Activated naive CD4-positive, alpha-beta T cell (primary cell): ENCODE measurements at places on chromosomes 3 and 15.

DNA sequence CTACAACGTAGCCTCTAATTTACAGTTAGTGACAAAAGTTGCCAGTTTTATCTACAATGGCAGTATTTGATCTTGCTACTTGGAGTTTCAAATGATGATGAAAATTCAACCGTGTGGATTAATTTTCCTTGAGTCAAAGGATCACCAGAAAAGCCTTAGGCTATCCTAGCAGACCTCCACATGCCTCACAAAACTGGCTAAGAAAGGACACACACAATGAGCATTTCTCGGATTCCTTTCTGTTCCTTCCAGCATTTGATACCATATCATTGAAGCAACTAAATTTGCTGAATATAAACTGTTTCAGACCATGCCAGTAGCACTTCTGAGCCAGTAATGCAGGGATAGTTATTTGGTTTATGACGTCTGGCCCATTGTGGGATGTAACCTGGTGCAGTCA, 587.4 kb upstream of the MDFIC2 start:
- DNase-seq: no peak

DNA sequence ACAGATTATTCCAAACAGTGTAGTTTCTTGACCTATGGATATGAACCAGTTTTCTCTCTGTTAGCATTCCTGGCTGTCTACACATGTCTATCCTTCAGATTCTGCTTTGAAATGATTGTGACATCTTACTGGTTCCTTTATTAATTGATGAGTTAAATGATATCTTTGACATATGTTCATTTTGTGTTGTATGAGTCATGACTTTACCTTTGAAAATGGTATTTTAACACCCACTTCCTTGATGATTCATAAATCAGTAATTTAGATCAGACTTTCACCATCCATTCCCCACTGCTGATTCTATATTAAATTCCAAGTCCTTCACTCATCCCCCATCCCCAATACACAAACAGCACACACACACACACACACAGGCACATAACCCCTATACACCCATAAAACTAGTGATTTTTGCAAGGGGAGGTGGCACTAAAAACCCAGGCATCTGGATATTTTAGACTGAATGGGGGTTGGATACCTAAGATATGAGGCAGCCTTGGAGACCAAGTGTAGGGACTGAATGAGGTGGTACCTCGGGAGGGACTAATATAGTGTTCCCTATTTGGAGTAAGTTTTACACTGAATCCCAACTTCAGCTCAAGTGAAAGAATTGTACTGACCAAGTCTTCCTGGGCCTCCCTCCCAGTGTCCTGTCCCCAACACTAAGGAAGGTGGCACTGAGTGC, 9.7 kb downstream of the CCK start:
- DNase-seq: no peak

DNA sequence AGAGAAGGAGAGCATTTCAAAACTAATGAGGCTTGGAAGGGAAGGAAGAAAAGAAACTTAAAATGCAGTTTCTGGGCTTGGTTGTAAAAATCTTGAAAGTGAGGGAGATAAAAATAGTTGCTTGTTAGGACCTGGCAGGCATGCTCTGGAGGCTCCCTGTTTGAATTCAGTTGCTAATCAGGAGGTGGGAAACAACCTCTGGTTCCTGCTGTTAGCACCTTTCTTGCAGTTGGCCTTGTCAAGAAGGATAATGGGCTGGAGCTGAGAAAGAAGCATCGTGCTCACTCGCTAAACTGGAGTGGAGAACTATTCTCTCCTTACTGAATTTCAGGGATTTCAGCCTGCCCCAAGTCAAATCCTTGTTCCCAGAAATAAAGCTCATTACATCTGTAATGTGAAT, 23.4 kb downstream of the SNAPC5 start:
- DNase-seq: no peak

GRCh38 chr3:57064001-57064400, 3.5 kb downstream of the SPATA12 start:
- no peak for DNase-seq

DNA sequence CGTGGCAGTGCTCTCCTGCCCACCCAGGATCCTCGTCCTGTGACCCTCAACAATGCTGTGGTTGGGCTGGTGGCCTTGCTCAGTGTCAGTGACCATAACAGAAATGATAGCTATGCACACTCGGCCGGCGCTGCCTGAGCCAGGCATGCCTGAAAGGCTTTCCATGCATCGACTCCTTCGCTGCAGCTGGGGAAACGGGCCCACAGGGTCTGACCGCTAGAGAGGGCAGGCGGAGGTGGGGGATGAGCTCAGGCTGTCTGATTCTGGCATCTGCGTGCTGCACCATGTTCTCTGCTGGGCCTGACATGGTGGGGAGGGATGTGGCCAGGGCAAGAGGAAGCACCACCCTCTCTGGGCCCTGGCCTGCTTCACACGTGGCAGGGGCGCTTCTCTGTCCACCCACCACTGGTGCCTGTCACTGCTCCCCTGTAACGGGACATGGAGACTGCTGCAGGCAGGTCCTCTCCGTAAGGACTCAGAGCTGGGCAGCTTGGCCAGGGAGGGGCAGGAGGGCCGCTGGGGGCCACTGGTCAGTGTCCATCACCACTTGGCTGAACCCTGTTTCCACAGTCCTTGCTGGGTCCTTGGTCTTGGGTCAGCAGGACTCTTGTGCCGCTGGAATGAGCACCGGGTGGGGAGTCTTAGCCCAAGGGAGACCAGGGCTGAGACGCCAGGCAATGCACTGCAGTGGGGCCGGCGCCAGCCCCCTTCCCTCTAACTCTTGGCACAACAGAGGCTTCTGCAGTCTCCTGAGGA, 64.1 kb upstream of the RPL32 start:
- DNase-seq: no peak

GRCh38 chr15:68910816-68911215, 19.5 kb upstream of the SPESP1 start:
- no peak for DNase-seq

DNA sequence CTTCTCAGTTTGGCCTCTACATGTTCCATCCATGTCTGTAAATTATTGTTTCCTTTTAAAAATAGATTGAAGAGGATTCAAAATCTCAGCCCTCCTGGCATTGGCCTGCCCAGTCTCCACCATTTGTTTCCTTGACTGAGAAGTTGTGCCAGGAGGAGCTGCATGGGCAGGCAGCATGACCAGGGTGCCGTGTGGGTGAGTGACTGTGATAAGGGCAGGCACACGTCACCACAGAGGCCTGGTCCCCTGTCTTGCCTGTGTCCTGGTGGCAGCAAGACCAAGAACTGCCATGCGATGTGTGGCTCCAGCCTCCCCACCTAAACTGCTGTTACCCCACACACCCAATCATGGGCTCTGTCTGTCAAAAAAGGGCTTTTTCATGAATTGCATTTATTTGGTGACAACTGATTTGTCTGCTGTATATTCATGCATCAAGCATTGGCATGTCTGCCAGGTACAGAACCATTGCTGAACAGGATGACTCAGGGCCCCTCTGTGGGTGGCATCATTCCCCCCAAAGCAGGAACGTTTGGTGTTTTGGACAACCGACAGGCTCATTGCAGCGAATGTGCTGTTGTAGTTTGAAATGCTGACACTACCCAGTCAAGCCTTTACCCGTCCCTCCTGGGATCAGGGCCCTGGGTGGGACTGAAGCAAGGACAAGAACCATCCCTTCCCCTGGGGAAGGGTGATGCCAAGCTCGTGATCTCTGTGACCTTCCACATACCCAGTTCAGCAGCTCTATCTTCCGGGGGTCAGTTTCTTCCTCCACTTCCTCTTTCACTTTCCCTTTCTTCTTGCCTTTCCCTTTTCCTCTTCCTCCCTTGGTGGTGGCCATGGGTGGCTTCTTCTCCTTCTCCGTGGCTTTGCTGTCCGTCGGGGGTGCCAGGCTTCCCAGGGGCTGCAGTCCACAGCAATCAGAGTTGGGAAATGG, 51.6 kb downstream of the TRPM1 start:
- no peak for DNase-seq

- DNase-seq: no peak
Measured at GRCh38 chr3:62622553-62623174, 249.3 kb upstream of the FEZF2 start.

- DNase-seq: no peak
Measured at GRCh38 chr3:184647405-184647936, 64.4 kb downstream of the MAGEF1 start.

GRCh38 chr15:62063825-62064635, 2.7 kb upstream of the C2CD4A start:
- DNase-seq: no peak

DNA sequence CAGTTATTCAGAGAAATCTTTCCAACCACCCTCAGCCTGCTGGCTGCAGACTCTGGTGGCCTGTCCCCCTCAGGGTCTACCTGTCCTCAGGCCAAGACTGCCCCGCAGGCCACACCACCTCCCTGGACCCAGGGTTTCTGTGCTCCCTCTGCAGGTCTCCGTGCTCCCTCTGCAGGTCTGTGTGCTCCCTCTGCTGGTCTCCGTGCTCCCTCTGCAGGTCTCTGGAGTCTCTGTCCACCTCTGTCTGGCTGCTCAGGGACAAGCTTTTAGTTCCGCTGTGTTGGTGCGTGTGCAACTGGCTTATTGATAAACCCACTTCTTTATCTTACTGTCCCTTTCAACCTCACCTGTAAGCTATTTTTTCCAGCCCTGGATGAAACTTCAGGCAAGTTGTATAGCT, 30.1 kb downstream of the BDH1 start:
- DNase-seq: no peak

GRCh38 chr3:11377719-11378118, 105.5 kb downstream of the ATG7 start:
- DNase-seq: no peak

- DNase-seq: no peak
Measured at GRCh38 chr3:67458408-67458807, 196.0 kb downstream of the SUCLG2 start.

DNA sequence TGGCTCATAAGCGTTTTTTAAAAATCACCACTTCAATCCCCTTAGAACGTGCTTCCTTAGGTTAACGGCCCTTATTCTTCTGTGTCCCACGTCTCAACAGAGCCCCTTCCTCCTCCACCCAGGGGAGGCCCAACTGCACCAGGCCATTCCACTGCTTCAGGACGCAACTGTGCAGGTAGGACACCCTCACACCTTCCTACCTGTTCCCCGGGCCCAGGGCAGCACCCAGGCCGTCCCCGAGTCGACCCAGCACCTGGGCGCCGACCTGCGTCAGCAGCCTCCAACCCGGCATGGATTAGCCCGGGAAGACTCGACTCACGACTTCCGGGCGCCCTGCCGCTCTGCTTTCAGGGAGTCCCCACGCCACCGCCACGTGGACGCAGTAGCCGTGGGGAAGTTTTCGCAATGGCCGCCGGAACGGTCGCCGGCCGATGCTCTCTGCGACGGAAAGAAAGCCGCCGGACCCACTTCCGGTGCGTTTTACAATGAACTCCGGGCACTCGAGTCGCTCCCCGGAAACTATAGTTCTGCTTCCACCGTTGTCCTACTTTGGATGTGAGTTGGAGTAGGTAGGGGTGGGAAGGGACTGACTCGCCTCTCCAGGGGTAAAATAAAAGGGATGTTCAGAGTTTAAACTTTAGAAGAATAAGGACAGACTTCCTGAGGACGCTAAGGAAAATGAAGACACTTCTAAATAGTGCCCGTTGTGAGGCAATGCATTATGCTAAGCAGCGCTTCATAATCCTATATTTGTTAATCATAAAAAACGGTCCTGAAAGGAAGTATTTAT, at the start of gene MRPL3:
MRPL3 (minus strand) TSS at position 442 of the 790 bp plus-strand sequence; CDS start at position 292, 150 bp downstream.
- DNase-seq: peak; percentile 71

- no peak for DNase-seq
Measured at GRCh38 chr3:21718943-21719591, 31.9 kb downstream of the ZNF385D start.

GRCh38 chr3:144989807-144990206, 1018.2 kb downstream of the DIPK2A start:
- DNase-seq: no peak

DNA sequence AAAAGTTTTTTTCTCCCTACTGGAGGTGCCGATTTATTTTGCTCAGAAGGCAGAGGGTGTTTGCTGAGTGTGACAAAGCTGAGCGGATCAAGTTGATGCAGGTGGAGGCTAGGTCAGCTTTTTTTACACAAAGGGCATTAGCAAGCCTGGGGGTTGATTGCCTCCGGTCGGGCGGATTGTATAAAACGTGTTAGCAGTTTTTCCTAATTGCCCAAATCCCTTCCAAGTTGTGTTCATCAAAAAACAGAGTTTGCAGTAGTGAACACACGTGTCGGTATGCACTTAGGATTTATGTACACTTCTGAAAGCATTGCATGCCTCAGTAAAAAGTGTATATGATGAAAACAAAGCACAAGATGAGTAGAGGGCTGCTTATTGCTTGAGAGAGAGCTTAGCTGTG, 2.6 kb downstream of the GPR160 start:
- DNase-seq: no peak

GRCh38 chr3:77456431-77456830, 416.5 kb downstream of the ROBO2 start:
- DNase-seq: no peak

GRCh38 chr15:83809345-83809744, 155.4 kb downstream of the ADAMTSL3 start:
- no peak for DNase-seq

DNA sequence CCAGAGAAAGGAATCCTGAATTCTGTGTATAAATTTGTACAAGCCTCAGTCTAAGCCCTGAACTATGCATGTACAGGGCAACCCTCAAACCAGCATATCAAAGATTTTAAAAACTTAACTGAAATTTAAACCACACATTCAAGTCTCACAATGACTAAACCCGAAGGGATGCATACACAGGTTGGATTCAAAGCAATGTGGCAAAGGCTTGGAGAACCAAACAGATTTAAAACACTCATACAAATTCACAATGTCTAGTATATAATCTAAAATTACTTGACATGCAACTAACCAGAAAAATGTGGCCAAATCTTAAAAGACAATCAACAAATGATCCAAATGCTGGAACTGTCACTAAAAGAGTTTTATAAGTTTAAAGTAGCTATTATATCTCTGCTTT, 36.4 kb downstream of the CEP152 start:
- no peak for DNase-seq

GRCh38 chr15:39340903-39341645, 239.8 kb upstream of the THBS1 start:
- no peak for DNase-seq

DNA sequence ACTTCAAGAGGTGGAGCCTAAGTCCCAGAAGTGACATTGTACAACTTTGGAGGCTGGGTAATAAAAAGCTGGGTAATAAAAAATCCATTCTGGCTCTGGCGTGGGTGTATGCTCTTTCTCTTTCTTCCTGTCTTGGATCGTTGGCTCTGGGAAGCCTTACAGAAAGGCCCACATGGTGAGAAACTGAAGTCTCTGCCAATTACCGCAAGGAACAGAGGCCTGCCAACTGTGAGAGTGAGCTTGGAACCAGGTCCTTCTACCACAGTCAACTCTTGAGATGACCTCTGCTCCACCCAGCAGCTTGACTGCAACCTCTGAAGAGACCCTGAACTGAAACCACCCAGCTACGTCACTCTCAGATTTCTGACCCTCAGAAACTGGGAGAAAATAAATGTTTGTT, 51.0 kb downstream of the NR2F2 start:
- no peak for DNase-seq

DNA sequence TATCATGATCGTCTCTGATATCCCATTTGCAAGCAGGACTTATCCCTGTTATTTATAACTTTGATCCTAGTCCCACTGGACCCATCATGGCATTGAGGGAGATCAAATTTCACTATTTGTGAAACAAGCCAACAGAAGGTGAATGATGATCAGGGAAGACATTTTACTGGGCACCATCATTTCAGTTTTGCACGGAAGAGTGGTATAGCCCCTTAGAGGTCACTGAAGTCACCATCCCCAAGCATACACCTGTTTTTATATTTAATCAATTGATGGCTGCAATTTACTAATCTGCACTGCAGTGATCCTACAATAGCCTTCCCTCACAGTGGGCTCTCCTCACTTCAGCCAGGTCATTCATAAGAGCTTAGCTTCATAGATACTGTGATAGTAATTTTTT, 132.4 kb downstream of the FHIT start:
- DNase-seq: no peak
